ENCODE measurements at places on chromosomes 4 and X.

- no peak for DNase-seq
Measured at GRCh38 chrX:81305240-81305639, 103.3 kb downstream of the SH3BGRL start.

- no peak for DNase-seq
Measured at GRCh38 chrX:133333154-133333750, 82.0 kb downstream of the GPC4 start.

- DNase-seq, result no peak
Measured at GRCh38 chrX:9884031-9884779, 83.0 kb upstream of the CLDN34 start.

- no peak for DNase-seq
Measured at GRCh38 chrX:50643525-50644137, 170.4 kb downstream of the SHROOM4 start.

GRCh38 chrX:17692709-17693346, 44.5 kb upstream of the SCML1 start:
- no peak for DNase-seq

DNA sequence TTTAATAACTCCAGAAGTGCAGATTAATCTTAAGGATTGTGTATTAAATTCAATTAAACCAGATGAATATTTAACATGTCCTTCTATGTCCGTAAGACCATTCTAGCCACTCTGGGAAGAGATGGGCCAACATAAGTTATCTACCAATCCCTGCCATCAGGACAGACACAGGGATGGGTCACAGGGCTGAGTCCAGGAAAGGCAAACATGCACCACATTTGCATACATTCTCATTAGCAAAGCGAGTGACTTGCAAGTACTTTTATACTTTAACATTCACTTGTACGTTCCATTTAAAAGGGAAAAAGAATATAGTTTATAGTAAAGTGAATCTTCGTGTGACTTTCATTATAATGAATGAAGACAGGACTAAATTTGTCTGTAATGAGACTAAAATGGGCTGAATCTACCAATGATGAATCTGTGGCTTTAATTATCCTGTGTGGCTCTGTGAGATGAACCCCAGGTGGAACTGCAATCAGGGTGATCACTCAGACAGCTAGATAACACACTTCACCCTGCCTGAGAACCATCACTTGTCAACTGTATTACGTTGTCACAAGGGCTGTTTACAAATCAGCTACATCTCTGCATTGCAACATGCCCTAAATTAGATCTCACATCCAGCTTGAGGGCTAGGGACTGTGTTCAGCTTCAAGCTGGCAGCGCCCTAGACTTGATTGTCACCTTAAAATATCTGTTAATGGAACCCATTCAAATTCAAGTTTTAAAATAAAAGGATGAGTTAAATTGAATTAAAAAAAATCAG, 77.2 kb downstream of the SH3KBP1 start:
- no peak for DNase-seq

DNA sequence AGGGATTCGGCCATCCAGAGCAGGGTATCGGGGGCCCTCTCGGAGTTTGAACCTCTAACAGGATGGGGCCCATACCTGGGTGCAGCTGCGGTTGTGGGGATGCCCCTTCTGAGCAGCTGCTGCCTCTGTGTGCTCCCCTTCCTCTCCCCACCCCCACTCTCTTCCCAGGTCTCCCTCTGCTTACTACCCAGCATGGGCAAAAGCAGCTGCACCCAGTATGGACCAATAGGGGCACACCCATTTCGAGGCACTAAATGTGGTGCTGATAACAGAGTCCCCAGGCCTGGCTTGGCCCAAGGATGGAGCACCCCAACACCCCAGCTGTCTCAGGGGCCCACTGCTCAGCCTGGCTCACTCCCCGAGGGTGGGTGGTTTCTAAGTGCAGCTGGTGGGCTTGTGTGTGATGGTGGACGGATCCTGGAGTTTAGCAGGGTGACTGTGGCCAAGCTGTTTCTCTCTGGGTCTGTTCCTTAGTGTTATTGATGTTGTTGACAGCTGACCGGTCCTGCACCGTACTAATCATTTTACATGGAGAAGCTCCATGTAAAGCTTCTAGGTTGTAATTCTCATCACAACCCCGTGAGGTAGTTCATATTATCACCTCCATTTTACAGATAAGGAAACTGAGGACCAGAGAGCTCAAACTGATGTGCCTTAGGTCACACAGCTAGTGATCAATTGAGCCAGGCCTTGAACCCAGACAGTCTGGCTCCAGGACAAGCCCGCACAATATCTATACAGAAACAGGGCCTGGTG, 13.1 kb upstream of the KIAA0232 start:
- no peak for DNase-seq

GRCh38 chr4:73181231-73181630, 77.4 kb downstream of the ANKRD17 start:
- no peak for DNase-seq

- no peak for DNase-seq
Measured at GRCh38 chrX:115970718-115971117, 199.8 kb upstream of the AGTR2 start.

DNA sequence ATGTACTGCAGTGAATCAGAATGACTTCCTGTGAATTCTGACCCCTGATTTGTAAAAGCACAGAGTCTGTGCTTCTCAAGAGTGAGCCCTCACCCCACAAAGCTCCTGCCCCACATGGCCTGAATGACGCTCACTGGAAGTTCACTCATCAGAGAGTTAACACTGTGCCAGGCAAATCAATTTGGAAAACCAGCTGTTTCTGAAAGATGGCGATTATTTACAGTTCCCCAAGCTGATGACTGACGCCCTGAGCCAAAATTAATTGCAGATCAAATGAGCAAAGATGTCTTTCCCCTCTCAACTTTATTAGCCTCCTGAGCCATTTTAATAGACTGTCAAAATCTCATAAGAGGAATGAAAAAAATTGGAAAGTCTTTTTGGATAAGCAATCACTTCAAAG, 118.0 kb downstream of the SLC2A9 start:
- no peak for DNase-seq

DNA sequence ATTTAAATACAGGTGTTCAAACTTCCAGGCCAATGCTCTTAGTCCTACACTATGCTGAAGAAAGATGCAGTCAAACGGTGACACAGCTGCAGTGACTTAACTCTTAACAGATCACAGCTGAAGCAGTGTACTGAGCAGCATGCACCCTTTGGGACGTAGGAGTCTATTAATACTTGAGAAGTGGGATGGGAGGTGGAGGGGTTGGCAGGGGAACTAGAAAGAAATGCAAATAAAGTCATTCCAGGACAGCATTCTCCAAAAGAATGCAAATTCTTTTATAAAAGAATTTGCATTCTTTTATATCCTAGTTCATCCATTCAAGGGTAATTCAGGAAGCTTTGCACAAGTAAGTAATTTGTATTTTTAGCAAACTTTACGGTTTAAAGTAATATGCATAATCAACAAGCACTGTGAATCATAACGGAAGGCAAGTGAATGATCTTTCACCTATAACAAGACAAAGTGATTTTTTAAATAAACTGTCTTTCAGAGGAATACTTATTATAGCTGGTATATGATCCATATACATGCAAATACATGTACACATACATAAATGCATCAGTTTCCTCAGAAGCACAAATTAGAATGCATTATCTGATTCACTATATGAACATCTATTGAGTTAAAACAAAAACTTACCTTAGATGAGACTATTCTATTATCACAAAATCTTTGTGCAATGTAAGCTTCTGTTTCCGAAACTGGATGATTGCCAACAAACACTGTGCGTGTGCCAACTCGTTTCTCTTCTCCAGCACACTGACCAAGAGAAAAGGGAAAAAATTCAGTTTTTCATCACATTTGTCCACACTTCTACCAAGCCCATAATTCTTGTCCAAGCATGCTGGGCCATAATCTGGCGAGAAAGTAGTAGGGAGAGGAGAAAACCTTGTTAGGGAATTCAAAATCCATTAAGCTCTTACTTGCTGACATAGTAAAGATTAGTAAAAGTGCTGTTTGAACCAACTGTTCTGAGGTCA, 106.5 kb downstream of the ATP11C start:
- DNase-seq, result no peak

DNA sequence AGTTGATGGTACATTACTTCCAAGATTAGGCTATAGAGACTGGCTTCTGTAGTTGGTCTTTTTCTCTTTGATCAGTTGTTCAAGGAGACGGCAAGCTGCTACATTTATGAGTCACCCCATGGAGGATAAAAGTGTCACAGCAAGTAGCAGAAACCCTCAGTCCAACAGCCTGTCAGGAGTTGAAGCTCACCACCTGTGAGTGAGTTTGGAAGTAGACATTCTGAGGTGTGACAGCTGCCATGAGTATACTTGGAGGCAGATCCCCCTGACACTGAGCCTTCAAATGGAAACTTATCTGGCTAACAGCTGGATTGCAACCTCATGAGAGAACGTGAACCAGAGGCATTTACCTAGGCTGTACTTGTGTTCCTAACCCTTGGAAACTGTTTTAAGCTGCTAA, 68.0 kb downstream of the CCNG2 start:
- no peak for DNase-seq

DNA sequence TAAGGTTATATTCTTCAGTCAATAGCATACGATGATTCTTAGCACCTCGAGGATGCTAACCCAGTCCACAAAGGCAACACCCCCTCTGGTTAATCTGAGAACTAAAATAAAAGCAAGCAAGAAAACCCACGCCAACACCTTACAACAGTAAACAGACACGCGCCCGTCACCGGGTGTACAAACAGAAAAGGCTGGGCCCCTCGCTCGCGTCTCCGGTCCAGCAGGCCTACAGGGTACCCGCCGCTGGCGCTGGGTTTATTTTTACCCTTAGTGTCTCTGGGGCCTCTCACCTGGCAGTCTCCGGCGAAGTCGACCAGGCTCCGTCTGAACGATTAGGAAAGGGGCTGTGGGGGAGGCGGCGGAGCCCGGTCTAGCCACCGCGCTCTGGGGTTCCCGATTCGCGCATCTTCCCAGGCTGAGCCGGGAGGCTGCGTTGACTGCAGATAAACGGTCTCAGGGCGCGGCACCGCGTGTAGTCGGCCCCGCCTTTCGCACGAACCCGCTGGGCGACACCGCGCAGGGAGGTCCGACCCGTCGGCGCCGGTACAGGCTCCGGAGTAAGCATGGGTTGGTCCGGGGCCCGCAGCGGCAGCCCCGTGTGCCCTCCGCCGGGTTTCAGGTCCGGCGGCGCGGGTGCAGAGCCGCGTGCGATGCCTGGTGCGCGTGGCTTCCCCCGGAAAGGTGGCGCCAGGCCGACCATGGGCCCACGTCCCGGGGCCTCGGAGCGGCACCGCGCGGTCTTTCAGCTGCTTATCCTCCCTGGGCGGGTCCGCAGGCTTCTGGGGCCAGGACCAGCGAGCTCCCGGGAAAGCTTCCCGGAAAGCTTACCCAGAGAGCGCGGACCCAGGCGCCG, 441 bp downstream of the SLC9B2 start:
- peak; percentile 60 for DNase-seq

GRCh38 chrX:133213117-133213516, 5.0 kb downstream of the TFDP3 start:
- no peak for DNase-seq

GRCh38 chrX:146448791-146449190, 360.8 kb upstream of the CXorf51B start:
- no peak for DNase-seq

DNA sequence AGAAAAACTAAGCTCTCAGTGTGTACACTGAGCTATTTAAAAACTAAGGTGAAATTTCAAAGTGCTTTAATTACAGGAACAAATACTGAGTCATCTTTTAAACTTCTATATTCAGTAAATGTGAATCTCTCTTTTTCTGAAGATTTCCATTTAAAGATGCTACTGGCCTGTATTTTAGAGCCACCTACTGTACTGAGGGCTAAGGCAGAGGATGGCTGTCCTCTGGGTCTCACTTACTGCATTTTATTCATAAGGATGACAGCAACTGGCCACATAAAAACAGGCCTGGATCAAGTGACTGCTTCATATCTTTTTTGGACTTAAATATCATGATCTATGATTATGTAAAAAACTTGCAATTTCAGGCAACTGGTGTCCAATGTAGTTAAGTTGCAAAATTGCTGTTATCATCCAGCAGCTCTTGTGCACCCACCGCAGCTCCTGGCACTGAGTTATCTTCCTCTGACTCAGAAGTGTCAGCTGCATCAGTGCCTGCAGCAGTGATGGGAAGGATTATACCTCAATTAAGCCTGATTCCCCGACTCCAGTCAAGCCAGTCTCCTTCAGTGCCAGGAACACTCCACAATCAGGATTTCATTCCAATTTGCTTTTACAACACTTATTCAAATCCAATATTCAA, 1073.7 kb downstream of the PDHA2 start:
- no peak for DNase-seq

DNA sequence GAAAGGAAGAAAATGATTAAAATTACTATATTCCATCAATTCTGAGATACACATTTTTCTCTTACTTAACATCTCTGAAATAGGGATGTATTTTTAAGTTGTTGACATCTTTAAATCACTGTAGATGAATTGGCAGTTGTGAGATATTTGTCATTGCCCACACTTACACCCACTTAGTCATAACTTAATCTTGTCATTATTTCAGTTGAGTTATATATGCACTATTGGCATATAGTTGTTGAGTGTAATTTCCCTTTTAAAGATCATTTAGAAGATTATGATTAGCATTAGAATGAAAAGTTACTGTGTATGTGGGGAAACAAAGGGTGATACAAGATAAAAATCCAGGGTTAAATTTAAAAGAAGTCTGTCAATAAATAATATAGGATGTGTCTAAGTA, 2.2 kb downstream of the AIMP1 start:
- DNase-seq, result no peak

DNA sequence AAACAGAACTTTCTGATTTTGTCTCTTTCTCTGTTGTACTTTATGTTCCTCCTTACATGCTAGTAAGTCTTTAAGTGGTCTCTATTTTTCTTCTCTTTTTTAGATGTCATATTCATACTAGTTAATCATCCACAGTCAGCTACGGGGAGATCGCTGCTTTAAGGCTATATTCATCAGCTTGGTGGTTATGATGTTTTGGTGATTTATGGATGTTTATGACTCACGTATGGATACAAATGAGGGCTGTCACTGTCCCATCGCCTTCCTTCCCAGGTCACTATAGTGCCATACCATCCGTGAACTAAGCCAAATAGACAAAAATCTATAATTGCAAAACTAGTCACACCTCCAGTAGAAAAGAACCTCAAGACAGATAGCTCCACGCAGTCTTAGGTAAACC, 296.8 kb upstream of the AADAT start:
- no peak for DNase-seq

DNA sequence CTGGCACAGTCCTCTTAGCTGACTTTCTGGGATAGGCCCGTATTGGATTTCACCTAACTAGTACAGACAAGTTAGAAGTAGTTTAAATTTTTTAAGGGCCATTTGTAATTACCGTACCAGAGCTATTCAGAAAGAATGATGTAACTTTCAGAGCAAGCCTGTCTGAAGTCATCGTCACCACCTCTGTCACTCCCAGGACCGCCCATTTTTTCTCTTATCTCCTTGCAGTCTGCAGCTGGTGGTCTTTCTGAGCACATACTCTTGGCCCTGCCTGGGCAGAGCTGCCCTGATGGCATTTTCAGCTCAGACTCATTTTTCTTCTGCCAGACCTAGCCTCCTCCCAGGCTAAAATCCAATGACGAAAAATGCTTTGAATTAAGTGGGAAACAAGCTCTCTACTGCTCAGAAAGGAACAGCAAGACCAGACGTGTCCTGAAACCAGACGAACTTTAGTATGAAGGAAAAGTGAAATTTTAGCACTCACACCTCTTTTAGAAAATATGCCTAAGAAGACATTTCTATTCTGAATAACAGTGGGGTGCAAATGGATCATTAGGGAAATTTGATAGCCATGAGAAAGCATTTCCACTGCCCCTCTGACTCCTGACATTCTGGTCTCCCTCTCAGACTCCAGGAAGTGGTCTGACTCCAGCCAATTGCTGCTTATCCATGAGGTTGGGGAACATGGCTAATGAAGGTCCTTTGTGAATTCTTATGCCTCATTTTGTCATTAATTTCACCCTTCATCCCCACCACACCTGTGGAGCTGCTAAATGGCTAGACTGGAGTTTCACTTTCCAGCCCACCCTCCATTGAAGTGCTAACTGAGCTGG, 162.4 kb upstream of the GYPA start:
- DNase-seq, result no peak

All from stimulated activated CD4-positive, alpha-beta T cell treated with anti-CD3 and anti-CD28 coated beads, Interleukin-12 subunit alpha, Interleukin-12 subunit beta, amount 100 ng/mL, for 4 hours (primary cell).